ENCODE measurements at places on chromosomes 12 and 14. TPM values are rescaled to one million over a fixed set of nuclear protein-coding genes. Genes with fewer than 3 reads are reported as not detected.

Gene TC2N
- 29.6 TPM for total RNA-seq

Gene SPTB
- 2.8 TPM for total RNA-seq

Gene SP1
- 87.2 TPM for total RNA-seq

DNA sequence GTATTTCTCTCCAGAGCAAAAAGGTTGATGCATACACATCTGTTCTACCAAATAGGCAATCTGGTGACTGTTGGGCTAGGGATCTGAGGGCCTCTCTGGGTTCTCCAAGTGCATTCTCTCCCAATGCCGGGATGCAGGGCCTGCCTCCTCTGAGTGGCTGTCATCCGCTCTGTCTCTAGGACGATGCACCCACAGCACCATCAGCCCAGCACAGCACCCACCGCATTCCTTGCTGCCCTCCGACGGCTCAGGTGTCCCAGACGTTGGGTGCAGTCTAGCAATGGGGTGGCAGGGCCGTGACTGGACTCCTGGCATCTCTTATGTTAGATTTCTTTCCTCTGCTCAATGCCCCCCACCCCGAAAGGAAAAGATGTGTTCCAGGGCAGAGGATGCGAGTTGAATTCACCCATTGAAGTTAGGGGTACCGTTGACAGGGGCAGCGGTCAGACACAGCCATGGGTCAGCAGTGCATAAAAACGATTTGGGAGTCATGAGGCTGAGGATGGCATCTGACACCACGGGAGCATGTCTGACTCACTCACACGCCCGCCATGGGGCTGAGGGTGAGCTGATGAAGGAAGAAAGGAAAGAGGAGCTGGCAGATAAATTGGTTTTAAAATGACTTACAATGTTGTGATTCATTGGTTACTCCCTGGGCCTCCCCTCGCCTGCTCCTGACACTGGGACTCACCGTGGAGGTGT, 93.2 kb upstream of the C14orf180 start:
- peaks cover 11% of the 10 kb centered on the region for H3K4me1 ChIP-seq
- no peak for DNase-seq
- H3K4me3 ChIP-seq = no peak overlapping the region
- peaks cover 19% of the 10 kb centered on the region for H3K36me3 ChIP-seq
- H3K27ac ChIP-seq = no peak overlapping the region

- no peak overlapping the region for H3K27ac ChIP-seq
- DNase-seq = no peak
- no peak overlapping the region for H3K4me3 ChIP-seq
- peaks cover 9% of the 10 kb centered on the region for H3K4me1 ChIP-seq
- H3K36me3 ChIP-seq = no peaks in the 10 kb centered on the region
These were observed 85.4 kb downstream of the PTCSC3 start for GRCh38 chr14:36091096-36091495.

DNA sequence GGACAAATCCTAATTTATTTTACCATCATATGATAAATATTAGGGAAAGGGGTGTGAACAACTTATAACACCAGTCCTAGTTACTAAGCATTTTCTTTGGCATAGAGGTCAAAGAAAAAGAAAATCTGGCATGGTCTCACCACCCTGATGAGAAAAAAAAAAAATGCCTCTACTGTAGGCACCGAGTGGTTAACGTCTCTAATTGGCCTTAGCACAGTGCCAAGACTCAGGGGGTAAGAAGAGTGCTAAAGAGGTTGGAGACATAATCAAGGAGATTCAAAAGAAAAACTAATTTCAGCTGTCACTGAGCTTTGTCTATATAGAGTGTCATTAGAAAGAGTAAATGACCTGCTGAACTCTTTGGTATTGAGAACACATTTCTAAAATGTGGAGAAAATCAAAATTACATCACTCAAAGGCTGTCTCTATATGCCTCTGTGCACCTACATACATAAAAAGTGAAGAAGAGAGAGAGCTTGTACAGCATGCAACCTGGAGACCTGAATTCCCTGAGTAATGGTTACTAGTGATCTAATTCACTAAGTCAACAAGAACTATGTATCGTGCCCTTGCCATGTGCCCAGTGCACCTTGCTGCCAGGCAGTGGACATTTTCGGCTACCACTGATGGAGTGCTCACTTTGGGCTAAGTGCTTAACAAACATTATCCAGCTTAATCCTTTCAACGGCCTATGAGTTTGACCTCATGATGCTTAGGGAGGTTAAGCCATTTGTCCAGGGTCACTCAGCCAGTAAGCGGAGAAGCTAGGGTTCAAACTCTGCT, 113.8 kb upstream of the G2E3 start:
- no peak overlapping the region for H3K27ac ChIP-seq
- H3K27me3 ChIP-seq = no peaks in the 10 kb centered on the region
- no peaks in the 10 kb centered on the region for H3K36me3 ChIP-seq
- no peak overlapping the region for H3K4me3 ChIP-seq
- peaks cover 13% of the 10 kb centered on the region for H3K4me1 ChIP-seq

- DNase-seq = no peak
- H3K4me1 ChIP-seq = 0 out of 2 replicates have a peak, but pooled peaks cover 4% of the 10 kb centered on the region
These were observed 39.8 kb upstream of the OVCH1 start for GRCh38 chr12:29537298-29537697.

GRCh38 chr14:60204104-60204842, 39.1 kb upstream of the DHRS7 start:
- DNase-seq = no peak
- peaks cover 3% of the 10 kb centered on the region for H3K36me3 ChIP-seq
- peaks cover 24% of the 10 kb centered on the region for H3K4me1 ChIP-seq
- H3K4me3 ChIP-seq = peak overlapping the region; percentile 33
- H3K27me3 ChIP-seq = no peaks in the 10 kb centered on the region

All from WTC11 (cell line).